ENCODE measurements at places on chromosomes 16 and 17. TPM values are rescaled to one million over a fixed set of nuclear protein-coding genes. Genes with fewer than 3 reads are reported as not detected.

DNA sequence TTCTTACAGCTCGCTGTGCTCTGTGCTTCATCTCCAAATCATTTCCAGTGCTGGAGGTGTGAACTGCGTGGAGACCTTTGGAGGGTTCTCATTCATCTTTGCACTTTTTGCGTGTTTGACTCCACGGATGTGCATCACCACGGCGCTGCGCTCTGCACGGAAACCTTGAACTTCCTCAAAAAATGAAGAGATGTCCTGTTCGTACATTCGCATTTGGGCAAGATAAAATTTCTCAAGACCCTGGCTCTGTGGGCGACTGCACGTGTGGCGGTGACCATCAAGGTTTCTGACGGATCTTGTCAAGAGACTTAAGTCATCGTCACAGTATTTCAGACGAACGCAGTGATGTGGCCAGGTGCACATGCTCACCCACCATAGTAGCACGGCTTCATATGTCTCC, 10.3 kb upstream of the PVALEF start:
- no peak for DNase-seq

The CALB2 gene
- total RNA-seq: not detected

GRCh38 chr16:57401943-57402640, 2.5 kb upstream of the CCL17 start:
- DNase-seq: no peak

The KRTAP3-3 gene
- not detected for total RNA-seq

DNA sequence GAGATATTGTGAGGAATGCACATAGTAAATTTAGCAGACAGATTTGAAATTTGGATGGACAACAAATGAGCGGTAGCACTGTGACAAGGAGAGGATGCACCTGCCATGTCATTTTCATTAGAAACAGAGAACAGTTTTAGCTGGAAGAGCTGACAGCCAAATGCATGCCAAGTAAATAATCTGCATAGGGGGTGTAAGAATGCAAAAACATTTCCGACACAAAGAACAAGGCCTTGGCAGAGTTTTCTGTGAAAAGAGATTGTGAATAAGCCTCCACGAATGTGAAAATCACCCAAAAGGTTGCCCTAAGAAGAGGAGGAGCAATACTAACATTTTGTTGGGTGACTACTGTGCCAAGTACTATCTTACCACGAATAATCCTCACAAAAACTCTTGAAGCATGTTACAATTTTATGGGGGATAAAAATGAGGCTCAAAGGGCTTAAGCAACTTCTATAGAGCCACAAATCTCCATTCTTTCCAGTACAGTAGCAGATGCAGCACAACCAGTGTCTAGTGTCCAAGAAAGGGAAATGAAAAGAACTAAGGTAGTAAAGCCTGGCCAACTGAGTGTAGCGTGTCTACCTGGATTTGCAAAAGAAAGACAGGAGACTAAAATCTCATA, 28.3 kb downstream of the TMEM100 start:
- DNase-seq: no peak

DNA sequence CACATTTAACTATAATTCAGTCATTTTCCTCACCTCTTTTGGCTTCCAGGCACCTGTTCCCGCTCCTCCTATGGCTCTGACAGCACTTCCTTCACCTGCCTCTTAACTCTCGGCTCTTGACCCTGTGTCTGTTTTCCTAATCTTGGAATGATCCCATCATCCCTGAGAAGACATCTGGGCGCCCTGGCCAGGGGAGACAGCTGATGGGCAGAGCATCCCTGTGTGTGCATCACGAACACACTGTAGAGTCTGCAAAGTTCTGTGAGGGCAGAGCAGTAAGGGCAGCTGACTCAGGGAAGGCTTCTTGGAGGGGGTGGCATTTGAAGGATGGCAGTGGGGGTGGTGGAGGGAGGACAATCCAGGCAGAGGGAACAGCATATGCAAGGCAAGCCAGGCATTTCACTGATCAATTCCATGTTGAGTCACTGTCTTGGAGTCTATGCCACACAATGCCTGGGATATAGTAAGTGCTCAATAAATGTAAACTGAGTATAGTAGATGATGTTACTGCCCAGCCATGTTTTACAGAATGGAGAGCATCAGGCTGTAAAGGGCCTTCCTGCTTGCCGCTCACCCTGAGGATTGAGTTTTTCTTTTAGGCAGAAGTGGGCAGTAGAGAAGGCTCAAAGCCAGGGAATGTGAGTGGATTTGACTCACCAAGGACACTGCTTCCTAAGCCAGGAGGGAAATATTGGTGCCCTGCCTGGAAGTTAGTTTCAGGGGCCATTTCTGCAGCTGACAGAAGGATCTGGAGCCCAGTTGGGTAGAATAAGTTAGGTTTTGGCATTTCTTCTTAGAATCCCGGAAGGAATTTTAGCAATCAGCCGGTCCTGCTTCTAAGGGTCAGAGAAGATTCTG, 5.8 kb upstream of the RAB11FIP4 start:
- no peak for DNase-seq

- DNase-seq: no peak
Measured at GRCh38 chr17:69525920-69526841, 111.7 kb downstream of the MAP2K6 start.

The CTDNEP1 gene
- total RNA-seq: 193 TPM

GRCh38 chr16:83925095-83925905, 26.4 kb downstream of the MLYCD start:
- no peak for DNase-seq

The NIP7 gene
- 80.7 TPM for total RNA-seq

DNA sequence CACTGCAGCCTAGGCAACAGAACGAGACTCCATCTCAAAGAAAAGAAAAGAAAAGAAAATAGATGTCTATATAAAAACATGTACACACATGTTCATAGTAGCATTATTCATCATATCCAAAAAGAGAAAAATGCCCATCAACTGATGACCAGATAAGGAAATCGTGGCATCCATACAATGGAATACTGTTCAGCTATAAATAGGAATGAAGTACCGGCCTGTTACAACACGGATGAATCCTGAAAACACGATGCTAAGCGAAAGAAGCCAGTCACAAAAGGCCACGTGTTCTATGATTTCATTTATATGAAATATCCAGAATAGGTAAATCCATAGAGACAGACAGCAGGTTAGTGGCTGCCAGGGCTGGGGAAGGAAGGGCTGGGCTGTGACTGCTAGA, 65.8 kb downstream of the TBC1D16 start:
- no peak for DNase-seq

DNA sequence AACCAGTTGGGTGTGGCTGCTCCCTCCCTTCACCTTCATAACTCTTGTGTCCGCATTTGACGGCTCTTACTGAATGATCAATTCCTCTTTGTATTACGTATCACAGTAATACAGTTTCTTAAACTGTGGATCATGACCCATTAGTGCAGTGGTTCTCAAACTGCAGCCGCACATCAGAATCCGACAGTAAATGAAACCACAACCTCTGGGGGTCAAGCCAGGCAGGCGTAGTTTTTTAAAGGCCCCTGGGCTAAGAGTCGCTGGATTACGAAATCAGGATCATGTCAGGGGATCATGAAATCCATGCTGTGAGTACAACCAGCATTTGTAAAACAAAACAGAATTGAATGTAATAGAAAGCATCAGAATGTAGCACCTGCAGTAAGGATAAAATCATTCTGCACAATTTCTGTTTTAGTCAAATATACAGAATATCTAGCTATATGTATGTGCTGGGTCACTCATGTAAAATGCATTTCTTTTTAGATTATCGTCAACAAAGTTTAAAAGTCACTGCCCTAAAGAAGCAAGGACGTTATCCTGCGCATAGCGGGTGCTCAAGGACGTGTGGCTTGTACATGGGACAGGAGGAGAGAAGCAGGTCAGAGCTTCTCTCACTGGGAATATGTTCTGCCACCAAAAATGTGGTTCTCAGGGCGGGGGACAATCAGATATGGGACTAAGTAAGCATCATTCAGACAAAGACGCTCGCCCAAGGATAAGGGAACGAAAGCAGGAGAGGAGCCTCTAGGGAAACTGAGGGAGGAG, 113.1 kb downstream of the ZFHX3 start:
- DNase-seq: no peak

DNA sequence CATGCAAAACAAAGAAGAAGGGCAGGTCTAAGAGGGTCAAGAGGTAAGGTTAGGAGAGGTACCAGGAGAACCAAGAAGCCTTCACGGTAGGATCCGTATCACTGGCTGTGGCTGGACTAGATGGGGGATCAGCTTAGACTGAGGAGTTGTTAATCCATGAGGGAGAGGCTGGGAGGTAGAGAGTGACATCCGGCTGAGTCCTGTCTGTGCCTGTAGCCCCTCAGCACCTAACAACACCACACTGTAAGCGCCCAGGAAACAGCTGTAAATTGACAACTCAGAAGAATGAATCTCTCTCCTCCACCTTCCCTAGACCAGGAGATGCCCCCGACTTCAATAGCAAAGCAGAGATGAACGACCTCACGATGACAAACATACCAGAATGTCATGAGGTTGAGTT, 199.4 kb upstream of the RPL38 start:
- DNase-seq: no peak

The SLC47A1 gene
- 0.26 TPM for total RNA-seq

The GAST gene
- total RNA-seq: not detected

- no peak for DNase-seq
Measured at GRCh38 chr16:5715155-5715554, 617.6 kb upstream of the EEF2KMT start.

- DNase-seq: no peak
Measured at GRCh38 chr17:59890720-59891119, 2.0 kb downstream of the TUBD1 start.

DNA sequence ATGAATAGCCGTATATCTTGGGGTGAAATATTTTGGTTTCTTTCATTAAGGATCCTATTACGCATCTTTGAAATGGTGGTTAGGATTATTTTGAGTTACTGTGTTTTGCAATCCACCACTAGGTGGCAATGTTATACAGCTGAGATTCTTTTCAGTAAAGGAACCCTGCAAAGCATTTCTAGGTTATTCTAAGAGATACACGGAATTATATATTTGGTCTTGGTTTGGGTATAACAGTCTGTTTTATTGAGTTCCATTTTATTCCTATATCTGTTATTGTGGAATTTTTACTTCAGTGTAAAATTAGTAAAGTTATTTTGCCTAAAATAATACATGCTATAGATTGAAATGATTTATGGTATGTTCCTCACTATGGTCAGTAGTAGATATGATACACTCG, 62.9 kb upstream of the CPHXL start:
- DNase-seq: no peak

- DNase-seq: no peak
Measured at GRCh38 chr16:56424404-56424764, 961 bp downstream of the AMFR start.

The HOXB6 gene
- total RNA-seq: 0.99 TPM

GRCh38 chr17:21289902-21290571, 5.5 kb downstream of the MAP2K3 start:
- no peak for DNase-seq

DNA sequence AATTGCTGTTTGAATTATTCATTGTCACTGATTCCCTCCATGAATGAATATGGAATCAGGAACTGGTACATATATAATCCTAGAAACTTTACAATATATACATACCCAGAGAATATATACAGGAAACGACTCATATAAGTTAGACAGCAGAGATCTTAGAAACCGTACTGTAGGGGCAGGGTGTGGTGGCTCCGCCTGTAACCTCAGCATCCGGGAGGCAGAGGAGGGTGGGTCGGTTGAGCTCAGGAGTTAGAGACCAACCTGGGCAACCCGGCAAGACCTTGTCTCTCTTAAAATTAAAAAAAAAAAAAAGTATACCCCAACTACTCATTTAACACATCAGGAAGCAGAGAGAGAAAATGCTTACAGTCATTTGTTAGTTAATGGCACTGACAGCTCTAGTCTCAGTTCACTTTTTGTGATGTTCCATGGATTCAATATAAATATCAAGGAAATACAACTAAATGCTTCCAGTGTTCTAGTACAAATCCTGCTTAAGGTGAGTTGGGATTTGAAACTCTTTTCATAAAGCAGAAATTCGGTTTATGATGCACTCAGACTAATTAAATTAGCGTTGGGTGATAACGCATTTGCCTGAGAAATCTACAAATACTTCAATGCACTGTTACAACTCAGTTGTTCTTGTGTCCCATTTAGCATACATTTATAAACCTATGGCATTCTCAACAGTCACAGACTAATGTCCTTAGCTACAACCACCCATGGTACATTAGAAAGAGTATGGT, 5.6 kb downstream of the GLG1 start:
- DNase-seq: peak; percentile 66

GRCh38 chr16:72159386-72159785, 12.6 kb downstream of the PMFBP1 start:
- no peak for DNase-seq

The C16orf46 gene
- total RNA-seq: 0.41 TPM

GRCh38 chr17:63425483-63425882, 20.6 kb downstream of the CYB561 start:
- peak; percentile 58 for DNase-seq

The CD300LB gene
- not detected for total RNA-seq

- no peak for DNase-seq
Measured at GRCh38 chr17:9859781-9860180, 34.1 kb downstream of the GLP2R start.

The ZNF232 gene
- total RNA-seq: 17.3 TPM

GRCh38 chr16:53612003-53612402, 91.7 kb downstream of the RPGRIP1L start:
- DNase-seq: no peak

The TOP2A gene
- total RNA-seq: 161 TPM

The ZNF500 gene
- total RNA-seq: 17.4 TPM

GRCh38 chr17:42325026-42325425, 36.7 kb downstream of the STAT5A start:
- DNase-seq: no peak

The DOK4 gene
- 4.4 TPM for total RNA-seq

DNA sequence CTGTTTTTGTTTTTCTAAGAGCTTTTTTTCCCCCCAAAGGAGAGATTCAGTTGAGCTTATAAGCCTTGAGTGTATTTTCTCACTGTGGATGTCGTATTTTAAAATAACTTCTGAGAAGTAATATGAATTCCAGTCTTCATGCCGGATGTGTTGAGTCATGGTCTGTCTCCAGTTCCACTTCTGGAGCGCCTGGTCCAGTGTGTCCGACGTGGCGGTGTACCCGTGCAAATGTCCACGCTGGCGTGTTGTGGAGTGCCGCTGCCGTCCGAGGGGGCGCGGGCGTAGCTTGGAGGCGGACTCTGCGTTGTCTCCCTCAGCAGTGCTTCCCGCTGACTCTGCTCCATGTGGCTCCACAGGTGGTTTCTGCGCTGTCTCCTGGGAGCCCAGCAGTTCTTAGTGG, 60.9 kb upstream of the ZNF750 start:
- no peak for DNase-seq

GRCh38 chr17:82414548-82415281, 3.4 kb upstream of the HEXD start:
- DNase-seq: peak; percentile 62

- DNase-seq: no peak
Measured at GRCh38 chr16:66491716-66492064, 58.2 kb downstream of the TK2 start.

The CHP2 gene
- not detected for total RNA-seq

The PLA2G10 gene
- not detected for total RNA-seq
